ENCODE measurements at places on chromosomes 1 and 21.

DNA sequence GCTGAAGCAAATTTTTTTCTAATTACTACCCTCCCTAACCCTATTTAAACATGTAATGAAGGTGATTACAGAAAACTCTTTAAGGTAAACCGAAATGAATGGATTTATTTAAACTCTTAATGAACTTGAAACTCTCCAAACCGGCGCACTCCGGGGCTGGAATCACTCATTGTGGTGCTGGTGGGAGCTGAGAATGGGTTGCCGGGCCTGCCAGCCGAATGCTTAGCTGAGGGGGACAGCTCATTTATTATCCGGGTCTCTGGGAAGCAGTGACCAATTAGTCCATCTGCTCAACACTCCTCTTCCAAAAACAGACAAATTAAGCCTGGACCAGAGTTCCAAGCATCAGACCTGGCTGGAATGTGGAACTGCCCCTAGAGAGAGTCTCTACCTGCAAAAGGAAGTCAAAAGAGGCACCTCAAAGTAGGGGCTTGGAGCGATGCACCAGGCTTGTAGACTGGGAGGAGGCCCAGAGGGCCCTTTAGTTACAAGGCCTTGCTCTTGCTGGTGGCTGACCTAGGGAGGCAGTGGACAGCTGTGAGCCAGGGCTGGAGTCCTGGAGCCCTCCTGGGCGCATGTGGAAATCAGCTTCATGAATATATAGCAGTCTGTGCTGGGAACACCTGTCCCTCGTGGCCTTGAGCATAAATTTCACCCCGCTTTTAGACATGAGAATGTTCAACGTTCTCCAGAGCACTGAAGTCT lies 320.7 kb downstream of the AJAP1 start:
- no peak for DNase-seq

GRCh38 chr1:209875515-209875914 lies 47.7 kb downstream of the UTP25 start:
- no peak for DNase-seq

- DNase-seq, result peak; percentile 25
Observed at GRCh38 chr1:85274969-85275453, 1.4 kb downstream of the BCL10 start.

DNA sequence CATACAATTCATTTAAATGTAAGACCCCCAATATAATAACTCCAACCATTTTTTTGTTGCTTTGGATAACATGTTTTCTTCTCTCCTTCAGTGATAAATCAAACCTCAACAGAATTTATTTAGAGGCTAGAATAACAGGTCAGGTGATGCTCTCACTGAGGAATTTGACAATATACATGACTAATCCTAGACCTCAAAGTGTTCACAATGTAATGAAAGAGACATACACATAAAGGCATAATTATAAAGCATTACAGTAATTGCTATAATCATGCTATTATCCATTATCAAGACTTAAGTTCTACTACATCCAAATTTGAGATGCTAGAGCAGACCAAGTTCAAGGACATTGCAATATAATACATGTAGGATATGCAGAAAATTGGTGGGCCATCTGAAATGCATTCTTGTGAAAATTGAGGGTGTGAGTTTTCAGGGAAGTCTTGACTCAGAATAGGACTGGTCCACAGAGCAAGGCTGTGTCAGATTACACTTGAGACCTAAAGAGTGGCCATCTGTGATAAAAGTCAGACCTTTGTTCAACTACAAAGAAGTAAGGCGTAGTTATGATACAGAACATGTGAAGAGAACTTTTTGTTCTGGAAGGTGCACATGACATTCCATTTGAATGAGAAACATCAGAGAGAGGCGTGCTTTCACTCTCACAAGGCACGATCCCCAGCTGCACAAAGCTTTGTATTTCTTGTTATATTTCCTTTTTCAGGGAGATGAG lies 45.5 kb downstream of the UTP25 start:
- no peak for DNase-seq

DNA sequence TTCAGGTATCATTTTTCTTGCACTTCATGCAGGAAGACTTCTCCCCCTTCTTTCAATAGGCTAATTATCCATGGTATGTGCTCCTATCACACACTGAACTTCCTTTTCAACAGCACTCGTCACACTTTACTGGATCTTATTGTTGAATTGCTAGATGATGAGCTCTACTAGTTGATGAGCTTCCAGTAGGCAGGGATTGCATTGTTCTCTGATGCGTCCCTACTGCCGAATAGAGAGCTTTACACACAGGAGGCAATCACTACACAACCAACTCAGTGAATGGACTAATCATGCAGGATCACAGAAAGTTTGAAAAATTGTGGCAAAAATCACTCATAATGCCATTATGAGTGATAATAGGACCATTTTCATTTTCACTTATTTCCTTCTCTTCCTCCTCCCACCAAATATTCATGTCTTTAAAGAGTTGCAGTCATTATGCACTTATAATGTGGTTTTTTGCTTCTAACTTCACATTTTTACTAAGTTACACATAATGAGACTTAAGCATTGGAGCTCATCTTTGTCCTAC lies 128.1 kb upstream of the ZNF648 start:
- DNase-seq, result no peak

- DNase-seq, result no peak
Observed at GRCh38 chr21:27448960-27449359, 482.1 kb upstream of the ADAMTS5 start.

GRCh38 chr1:226135059-226135651 lies 51.4 kb downstream of the ACBD3 start:
- DNase-seq, result no peak

- no peak for DNase-seq
Observed at GRCh38 chr1:90318431-90318830, 323.5 kb downstream of the ZNF326 start.
